ENCODE measurements at places on chromosomes 4 and X.
A peak's percentile ranks its signal among the peaks of the same experiment; 100 is the strongest.

GRCh38 chr4:4812145-4812794, 47.2 kb upstream of the MSX1 start:
- no peak overlapping the region for H3K4me3 ChIP-seq
- no peak for DNase-seq
- no peaks in the 10 kb centered on the region for H3K4me1 ChIP-seq
- H3K27me3 ChIP-seq: peaks cover 8% of the 10 kb centered on the region

GRCh38 chr4:99180382-99181070, 36.4 kb upstream of the ADH4 start:
- no peak overlapping the region for H3K4me3 ChIP-seq
- H3K27ac ChIP-seq: no peak overlapping the region
- no peaks in the 10 kb centered on the region for H3K27me3 ChIP-seq
- no peaks in the 10 kb centered on the region for H3K4me1 ChIP-seq
- H3K36me3 ChIP-seq: peaks cover 17% of the 10 kb centered on the region

GRCh38 chrX:13894888-13895565, 78.1 kb upstream of the GPM6B start:
- H3K27me3 ChIP-seq: no peaks in the 10 kb centered on the region
- H3K36me3 ChIP-seq: no peaks in the 10 kb centered on the region
- no peak overlapping the region for H3K4me3 ChIP-seq
- H3K27ac ChIP-seq: no peak overlapping the region

DNA sequence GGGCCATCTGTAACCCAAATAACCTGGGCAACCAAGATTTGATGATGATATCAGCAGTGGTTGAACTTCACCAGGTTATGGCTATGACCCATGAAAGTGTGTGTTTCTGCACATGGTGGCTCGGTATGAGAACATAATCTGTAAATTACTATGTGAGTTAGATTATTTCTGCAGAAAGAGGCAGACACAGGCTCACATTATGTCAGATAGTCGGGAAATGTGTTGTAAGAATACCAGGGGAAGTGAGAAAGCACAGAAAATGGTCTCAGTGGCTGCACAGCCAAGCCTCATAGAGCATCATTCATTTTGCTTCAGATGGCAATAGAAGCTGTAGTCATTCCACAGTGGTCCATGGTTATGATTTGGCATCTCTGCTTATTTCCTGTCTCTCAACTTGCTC, 63.0 kb upstream of the RBPJ start:
- no peaks in the 10 kb centered on the region for H3K27me3 ChIP-seq
- no peak overlapping the region for H3K4me3 ChIP-seq
- no peak overlapping the region for H3K27ac ChIP-seq

DNA sequence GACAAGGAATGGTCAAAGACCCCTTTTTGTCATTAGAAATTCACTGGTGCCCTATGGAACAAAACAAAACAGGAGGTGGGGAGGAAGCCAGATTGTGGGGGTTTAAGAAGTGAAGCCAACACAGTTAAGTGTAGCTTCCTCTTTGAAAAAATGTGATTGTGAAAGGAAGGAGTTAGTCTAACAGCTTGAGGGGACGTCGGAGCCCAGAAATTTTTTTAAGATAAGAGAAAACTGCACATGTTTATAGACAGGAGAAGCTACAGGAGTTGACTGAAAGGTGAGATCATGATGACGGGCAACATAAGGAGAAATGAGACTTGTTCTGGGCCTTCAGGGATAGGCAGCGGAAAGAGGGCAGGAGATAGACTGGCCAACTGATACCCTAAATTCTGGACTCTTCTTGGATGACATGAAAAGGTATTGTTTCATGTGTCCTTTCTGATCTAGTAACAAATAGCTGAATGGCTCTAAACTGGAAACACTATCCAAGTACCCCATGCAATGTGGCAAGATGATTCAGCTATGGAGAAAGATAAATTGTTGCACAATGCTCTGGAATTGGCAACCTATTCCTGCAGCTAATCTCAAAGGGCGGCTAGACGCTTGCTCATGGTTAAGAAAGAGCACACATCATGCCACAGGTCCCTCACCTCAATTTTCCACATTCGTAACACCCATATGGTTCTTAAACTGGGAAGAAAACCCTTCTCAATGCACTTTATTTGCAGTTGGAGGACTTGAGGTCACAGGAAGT, 3.7 kb upstream of the HDAC8 start:
- no peak overlapping the region for H3K4me3 ChIP-seq
- DNase-seq: no peak
- no peak overlapping the region for H3K27ac ChIP-seq
- peaks cover 3% of the 10 kb centered on the region for H3K4me1 ChIP-seq

DNA sequence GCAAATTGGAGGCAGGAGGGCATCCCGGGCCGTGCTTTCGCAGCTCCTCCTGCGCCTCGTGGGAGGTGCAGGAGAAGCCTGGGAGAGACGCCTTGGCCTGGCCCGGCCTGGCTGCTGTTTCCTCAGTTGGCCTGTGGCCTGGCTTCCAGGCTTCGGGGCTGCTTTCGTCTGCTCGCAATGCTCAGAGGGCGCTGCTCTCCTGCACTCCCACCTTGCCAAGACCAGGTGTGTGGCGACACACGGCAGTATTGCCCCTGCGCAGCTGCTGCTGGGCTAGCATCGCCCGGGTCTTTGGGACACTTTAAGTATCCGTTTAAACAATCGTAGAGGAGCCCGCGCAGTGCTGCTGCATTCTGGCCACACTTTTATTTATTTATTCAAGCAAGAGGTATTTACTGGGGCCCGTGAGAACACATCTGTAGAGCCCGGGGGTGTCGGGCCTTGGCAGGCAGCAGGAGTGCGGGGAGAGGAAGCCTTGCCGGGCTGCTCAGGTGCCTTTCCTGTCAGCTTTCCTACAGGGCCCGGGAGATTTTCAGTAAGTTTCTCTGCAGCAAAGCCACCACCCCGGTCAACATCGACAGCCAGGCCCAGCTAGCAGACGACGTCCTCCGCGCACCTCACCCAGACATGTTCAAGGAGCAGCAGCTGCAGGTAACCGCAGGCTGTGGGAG, 26.2 kb upstream of the HGFAC start:
- peaks cover 14% of the 10 kb centered on the region for H3K36me3 ChIP-seq
- H3K4me1 ChIP-seq: no peaks in the 10 kb centered on the region
- no peaks in the 10 kb centered on the region for H3K27me3 ChIP-seq
- no peak for DNase-seq

DNA sequence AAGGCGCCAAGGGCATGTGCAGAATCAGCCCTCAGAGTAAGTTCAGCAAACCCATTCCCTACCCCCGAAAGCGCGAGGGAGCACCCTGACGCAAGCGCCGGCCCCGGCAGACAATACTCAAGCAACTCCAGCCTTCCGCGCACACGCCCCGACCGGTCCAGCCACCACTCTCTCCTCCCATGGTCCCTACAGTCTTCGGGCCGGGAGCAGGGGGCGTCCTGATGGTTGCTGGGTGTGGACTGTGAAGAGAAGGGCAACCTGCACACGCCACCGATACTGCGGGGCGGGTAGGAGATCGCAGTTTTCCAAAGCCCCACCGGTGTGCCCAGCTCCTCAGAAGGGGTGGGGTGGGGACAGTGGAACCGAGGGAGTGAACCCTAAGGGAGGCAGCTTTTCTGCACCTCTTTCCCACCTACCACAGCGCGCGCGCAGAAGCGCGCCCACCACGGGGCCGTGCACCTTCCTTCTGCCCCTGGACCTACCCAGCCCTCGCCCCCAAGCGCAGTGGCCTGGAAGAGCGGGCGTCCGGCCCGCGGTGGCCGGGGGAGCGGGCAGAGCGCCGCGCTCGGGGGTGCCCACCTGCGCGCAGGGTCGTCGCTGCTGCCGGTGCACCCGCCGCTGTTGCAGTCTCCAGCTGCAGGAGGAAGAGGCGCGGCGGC, 650.2 kb upstream of the DIPK2B start:
- H3K27me3 ChIP-seq: no peaks in the 10 kb centered on the region
- peak; percentile 13 for DNase-seq
- peaks cover 7% of the 10 kb centered on the region for H3K36me3 ChIP-seq

DNA sequence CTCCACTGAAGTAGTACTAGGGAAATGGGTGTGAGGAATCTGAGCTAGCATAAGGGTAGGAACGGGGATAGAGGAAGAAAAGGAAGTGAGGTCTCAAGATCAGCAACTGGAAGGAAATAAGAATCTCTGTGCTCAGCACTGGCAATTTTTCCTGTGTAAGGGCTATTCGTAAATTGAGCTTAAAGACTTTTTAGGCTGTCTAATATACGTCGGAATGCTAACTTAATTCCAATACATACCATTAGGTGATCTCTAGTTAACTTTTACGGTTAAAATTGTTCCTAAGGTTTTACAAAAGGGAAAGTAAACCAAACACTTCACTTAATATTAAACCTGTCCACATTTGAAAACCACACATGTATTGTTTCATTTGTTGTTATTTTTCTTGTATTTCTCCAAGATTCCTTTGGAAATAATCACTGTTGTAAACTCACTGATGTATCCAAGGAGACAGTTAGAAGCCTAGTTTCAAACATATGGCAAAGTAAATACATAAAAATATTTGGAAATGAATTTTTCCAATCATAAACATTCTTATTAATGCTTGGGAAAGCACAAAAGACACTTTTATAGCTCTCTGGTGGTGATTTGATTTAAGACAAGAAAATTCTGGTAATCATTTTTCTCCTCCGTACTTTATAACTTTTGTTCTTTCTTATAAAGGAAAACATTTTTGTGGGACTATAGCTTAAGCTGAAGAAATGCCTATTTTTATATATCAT, 28.1 kb upstream of the HPGDS start:
- H3K36me3 ChIP-seq: peaks cover 1% of the 10 kb centered on the region
- H3K27me3 ChIP-seq: no peaks in the 10 kb centered on the region
- H3K4me1 ChIP-seq: no peaks in the 10 kb centered on the region
- no peak for DNase-seq
- no peak overlapping the region for H3K27ac ChIP-seq

Data from progenitor cell of endocrine pancreas (in vitro differentiated cells).